Muscle of leg (tissue), 16 donors: ENCODE measurements at places on chromosomes 2 and 18. TPM values are rescaled to one million over a fixed set of nuclear protein-coding genes. Genes with fewer than 3 reads are reported as not detected.

STON1 gene
- polyA plus RNA-seq, result 9.9 TPM

IL1R2 gene
- 0.17 TPM for polyA plus RNA-seq

SPP2 gene
- polyA plus RNA-seq, result not detected

ZNF892 gene
- 1.9 TPM for polyA plus RNA-seq

C1QL2 gene
- polyA plus RNA-seq, result not detected

FIGN gene
- 1.3 TPM for polyA plus RNA-seq

KRTCAP3 gene
- 1.9 TPM for polyA plus RNA-seq

CD8A gene
- polyA plus RNA-seq, result 0.54 TPM

CPO gene
- 0.48 TPM for polyA plus RNA-seq

CNGA3 gene
- 0.56 TPM for polyA plus RNA-seq

GAREM2 gene
- 9.3 TPM for polyA plus RNA-seq

RBM44 gene
- 0.71 TPM for polyA plus RNA-seq

ANTXR1 gene
- polyA plus RNA-seq, result 84.4 TPM

LTBP1 gene
- polyA plus RNA-seq, result 55.2 TPM

ANO7 gene
- polyA plus RNA-seq, result 0.50 TPM
